ENCODE measurements at places on chromosomes 12 and 14. TPM values are rescaled to one million over a fixed set of nuclear protein-coding genes. Genes with fewer than 3 reads are reported as not detected.

TNFAIP2 gene
- total RNA-seq = 237 TPM

NUP37 gene
- 22.7 TPM for total RNA-seq

RNASE3 gene
- total RNA-seq = not detected

CDKN3 gene
- total RNA-seq = 2.7 TPM

ZC3H10 gene
- total RNA-seq = 8.7 TPM

GALNT8 gene
- total RNA-seq = 0.50 TPM

GRIP1 gene
- 1.9 TPM for total RNA-seq

CFAP54 gene
- 1.1 TPM for total RNA-seq

ENDOU gene
- total RNA-seq = not detected

SCNN1A gene
- total RNA-seq = 212 TPM

ACADS gene
- total RNA-seq = 17.3 TPM
